CD4-positive, alpha-beta T cell treated with Interleukin-2 at 100 ng/mL for 4 hours (primary cell): ENCODE measurements at places on chromosomes 5 and 9.

DNA sequence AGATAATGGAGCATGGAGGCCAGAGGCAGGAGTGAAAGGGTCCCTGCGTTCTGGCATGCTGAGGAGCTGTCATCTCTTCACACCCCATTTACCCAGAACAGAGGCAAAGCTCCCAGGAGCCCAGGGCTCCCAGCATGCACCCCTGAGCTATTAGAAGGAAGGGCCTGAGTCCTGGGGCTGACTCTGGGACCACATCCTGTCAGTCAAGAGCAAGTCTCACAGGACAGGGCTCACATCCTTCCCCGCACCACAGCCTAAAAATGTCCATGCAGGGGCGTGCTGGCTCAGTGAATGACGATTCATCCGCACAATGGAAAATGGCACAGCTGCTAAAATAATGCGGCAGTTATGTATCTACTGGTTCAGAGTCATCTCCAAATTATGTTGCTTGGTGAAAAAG, 31.4 kb downstream of the CAMK2A start:
- DNase-seq, result no peak

- DNase-seq, result no peak
Observed at GRCh38 chr9:113556877-113557593, 93.5 kb downstream of the RGS3 start.

GRCh38 chr9:134783699-134784039, 96.9 kb upstream of the FCN2 start:
- DNase-seq, result no peak

GRCh38 chr5:173886150-173886549, 2.0 kb upstream of the CPEB4 start:
- no peak for DNase-seq

DNA sequence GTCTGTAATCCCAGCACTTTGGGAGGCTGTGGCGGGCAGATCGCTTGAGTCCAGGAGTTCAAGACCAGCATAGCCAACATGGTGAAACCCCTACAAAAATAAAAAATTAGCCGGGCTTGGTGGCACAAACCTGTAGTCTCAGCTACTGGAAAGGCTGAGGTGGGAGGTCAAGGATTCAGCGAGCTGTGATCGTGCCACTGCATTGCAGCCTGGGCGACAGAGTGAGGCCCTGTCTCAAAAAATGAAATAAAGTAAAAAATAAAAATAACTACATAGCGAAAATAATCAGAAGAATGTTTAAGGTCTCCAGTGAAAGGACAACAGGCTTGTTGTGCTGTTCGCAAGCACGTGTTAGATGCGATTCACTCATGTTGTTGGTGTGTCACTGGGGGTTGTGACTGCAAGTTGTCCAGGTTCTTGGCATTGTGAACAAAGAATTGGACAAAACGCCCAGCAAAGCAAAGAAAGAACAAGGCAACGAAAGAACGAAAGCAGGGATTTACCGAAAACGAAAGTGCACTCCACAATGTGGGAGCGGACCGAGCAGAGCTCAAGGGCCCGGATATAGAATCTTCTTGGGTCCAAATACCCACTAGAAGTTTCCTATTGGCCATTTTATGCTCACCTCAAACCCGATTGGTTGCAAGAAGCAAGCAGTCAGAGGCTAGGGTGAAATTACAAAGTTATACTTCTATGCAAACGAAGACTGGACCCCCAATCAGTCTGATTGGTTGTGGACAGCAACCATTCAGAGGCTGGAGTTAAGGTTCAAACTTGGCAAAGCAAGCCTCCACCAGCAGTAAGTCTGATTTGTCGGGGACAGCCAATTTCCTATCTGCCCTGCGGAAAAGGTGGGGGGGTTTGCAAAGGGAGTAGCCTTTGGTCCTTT, 844 bp upstream of the MCCC2 start:
- DNase-seq, result peak; percentile 21
